ENCODE measurements at places on chromosomes 5 and 9. TPM values are rescaled to one million over a fixed set of nuclear protein-coding genes. Genes with fewer than 3 reads are reported as not detected.

HOMER1 gene
- 42.4 TPM for total RNA-seq

SOHLH1 gene
- not detected for total RNA-seq

TICAM2 gene
- total RNA-seq: 1.1 TPM

CORO2A gene
- 23.4 TPM for total RNA-seq

IRX2 gene
- total RNA-seq: 8.0 TPM

- H3K27me3 ChIP-seq: no peaks in the 10 kb centered on the region
- no peak overlapping the region for H3K27ac ChIP-seq
- DNase-seq: no peak
Measured at GRCh38 chr5:83750749-83751148, 30.1 kb upstream of the HAPLN1 start.

DNA sequence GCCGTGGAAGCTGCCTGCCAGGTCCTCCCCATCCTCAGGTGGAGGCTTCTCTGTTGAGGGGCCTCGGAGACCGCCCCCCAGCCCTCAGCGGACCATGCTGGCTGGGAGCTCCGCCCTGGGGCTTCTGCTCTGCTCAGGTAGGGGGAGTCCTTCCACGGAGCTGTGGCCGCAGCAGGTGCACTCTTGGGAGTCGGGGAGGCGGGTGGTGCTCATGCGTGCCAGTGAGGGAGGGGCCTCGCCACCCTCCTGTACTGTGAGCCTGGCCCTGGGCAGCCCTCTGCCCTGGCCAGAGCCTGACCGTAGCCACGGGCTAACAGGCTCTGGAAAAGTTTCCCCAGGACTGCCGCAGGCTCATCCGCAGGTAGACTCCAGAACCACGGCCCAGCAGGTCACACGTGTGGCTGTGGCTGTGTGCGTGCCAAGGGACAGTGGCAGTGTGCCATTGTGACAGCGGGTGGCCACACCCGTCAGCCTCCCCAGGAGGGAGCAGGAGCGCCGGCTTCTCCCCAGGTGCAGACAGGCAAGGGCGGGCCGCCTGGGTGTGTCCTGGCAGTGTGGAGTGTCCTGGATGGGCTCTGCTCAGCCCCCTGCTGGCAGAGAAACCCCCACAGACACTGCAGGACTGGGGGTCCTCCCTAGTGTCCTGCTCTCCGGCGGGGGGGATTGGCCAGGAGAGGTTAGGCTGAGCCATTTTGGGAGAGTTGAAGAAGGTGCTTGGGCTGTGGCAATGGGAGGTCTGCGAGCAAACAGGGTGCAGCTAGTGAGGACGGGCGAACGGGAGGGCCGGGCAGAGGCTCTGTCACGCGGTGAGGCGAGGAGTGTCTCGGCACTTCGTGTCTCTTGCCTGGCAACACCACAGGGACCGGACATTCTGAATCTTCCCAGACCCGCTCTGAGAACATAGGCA, 29.5 kb downstream of the TPPP start:
- DNase-seq: no peak
- peaks cover 32% of the 10 kb centered on the region for H3K36me3 ChIP-seq
- H3K4me1 ChIP-seq: no peaks in the 10 kb centered on the region
- no peaks in the 10 kb centered on the region for H3K27me3 ChIP-seq

- DNase-seq: no peak
- H3K4me1 ChIP-seq: no peaks in the 10 kb centered on the region
Measured at GRCh38 chr9:37339923-37340322, 82.6 kb upstream of the GRHPR start.

DNA sequence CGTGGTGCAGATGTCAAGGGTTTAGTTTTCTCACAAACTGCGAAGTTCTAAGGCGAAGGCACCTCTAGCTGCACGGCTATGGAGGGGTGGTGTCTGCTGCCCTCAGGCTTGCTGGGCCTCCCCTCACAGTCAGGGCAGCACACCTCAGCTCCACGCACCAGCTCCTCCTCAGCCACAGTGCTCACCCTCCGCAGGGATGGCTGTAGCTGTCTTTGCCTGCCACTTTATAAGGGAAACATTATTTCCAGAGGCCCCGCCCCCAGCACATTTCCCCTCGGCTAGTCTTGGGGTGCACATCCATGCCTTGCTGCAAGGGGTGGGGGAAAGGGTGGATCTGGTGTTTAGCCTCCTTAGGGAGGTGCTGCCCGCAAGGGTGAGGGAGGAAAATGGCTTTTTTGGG, 154.6 kb downstream of the TRIO start:
- no peak overlapping the region for H3K4me3 ChIP-seq
- peaks cover 51% of the 10 kb centered on the region for H3K36me3 ChIP-seq
- DNase-seq: no peak
- no peaks in the 10 kb centered on the region for H3K27me3 ChIP-seq

DNA sequence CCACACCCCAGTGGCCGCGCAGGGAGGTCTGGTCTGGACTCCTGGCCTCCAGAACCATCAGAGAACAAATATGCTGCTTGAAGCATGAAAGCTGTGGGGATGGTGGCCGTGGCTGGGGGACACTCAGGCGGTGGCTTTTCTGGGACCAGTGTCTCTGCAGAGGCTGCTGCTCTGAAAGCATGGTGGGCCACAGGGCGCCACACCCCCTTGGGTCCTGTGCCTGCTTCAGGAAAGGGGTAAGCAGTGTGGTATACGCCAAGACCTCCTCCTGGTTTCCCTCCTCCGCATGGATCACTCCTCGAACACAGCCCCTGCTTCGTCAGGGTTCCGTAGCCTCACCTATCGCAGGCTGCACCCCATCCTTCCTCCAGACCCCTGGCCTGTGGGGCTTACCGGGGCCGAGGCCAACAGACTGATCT, 19.7 kb upstream of the TERT start:
- no peak for DNase-seq
- H3K4me3 ChIP-seq: no peak overlapping the region
- no peak overlapping the region for H3K27ac ChIP-seq
- no peaks in the 10 kb centered on the region for H3K27me3 ChIP-seq
- peaks cover 6% of the 10 kb centered on the region for H3K4me1 ChIP-seq

DNA sequence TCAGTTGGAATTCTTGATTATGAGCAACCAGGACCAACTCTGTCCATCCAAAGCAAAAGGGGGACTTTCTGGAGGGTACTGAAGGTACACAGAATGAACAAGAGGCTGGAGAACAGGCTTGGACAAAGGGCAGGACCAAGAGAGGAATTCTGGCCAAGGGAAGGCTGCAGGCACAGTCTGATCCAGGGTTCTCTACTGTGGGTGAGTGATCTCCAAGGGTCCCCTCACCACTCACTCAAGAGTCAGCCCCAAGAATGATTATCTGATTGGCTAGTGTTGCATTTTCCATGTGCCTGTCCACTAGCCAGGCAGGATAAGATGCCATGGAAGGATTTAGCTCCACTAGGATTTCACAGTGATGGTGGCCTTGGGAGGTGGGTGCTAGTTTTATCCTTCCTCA, 11.6 kb upstream of the PHF19 start:
- peaks cover 4% of the 10 kb centered on the region for H3K4me1 ChIP-seq
- H3K36me3 ChIP-seq: no peaks in the 10 kb centered on the region
- H3K27me3 ChIP-seq: peaks cover 4% of the 10 kb centered on the region
- H3K27ac ChIP-seq: no peak overlapping the region
- no peak overlapping the region for H3K4me3 ChIP-seq
- no peak for DNase-seq

- H3K36me3 ChIP-seq: no peaks in the 10 kb centered on the region
- H3K4me1 ChIP-seq: peaks cover 3% of the 10 kb centered on the region
- H3K27me3 ChIP-seq: no peaks in the 10 kb centered on the region
- DNase-seq: no peak
- H3K27ac ChIP-seq: no peak overlapping the region
- H3K4me3 ChIP-seq: no peak overlapping the region
Measured at GRCh38 chr5:71882826-71883741, 164.0 kb downstream of the CARTPT start.

- peak; percentile 63 for DNase-seq
- no peaks in the 10 kb centered on the region for H3K36me3 ChIP-seq
- H3K27me3 ChIP-seq: peaks cover 100% of the 10 kb centered on the region
Measured at GRCh38 chr5:93595420-93596147, 12.6 kb downstream of the NR2F1 start.

Measured in endodermal cell (in vitro differentiated cells).